ENCODE measurements at places on chromosomes 1 and 21.

DNA sequence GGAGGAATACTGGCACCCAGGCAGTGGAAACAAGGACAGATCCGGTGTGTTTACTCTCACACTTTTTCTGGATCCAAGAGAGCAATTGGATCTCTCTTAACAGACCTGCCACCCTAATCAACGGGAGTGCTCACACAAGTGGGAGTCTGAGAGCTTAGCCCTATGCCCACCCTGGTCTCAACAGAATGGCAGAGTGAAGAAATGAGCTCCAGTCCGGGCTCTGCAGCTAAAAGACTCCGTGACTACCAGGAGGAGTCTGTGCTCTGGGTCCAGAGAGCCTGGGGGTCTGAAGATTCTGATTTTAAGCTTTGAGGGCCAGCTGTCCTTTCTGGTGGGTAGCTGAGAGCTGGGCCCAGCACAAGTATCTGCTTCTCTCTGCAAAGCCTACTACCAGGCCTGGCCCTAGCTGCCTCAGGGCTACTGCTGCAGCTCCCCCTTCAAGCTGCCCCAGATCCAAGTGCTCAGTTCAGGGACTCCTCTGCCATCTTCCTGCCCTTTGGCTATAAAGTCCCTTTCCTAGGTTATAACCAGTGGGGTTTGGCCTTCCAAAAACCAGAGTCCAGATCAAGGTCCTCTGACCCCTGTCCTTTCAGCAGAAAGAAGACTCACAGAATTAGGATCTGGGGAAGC, 3.9 kb downstream of the S100A9 start:
- no peak for DNase-seq

DNA sequence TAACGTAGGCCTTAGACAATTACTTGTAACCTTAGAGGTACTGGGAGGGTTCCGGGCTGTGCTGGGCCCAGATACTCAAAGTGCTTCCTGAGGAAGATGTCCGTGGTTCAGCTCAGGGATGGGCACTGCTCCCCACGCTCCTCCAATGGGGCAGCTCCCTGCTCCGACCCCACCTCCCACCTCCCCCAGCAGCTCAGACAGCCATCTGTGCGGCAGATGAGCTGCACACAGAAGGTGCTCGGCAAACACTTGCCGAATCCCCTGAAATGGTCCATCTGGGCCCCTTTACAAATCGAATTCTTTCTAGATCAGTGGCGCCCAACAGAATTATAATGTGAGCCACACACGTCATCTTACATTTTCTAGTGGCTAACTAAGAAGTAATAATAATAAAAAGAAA, 242.4 kb upstream of the RAB4A start:
- DNase-seq: no peak

- DNase-seq: no peak
These were observed 31.3 kb downstream of the CENPF start for GRCh38 chr1:214634267-214634666.

- DNase-seq: no peak
These were observed 366.8 kb downstream of the PTBP2 start for GRCh38 chr1:97088391-97088790.

- DNase-seq: no peak
These were observed 71.7 kb upstream of the ZBTB18 start for GRCh38 chr1:243979396-243979795.

GRCh38 chr21:32245971-32246370, 32.9 kb downstream of the MIS18A start:
- no peak for DNase-seq

DNA sequence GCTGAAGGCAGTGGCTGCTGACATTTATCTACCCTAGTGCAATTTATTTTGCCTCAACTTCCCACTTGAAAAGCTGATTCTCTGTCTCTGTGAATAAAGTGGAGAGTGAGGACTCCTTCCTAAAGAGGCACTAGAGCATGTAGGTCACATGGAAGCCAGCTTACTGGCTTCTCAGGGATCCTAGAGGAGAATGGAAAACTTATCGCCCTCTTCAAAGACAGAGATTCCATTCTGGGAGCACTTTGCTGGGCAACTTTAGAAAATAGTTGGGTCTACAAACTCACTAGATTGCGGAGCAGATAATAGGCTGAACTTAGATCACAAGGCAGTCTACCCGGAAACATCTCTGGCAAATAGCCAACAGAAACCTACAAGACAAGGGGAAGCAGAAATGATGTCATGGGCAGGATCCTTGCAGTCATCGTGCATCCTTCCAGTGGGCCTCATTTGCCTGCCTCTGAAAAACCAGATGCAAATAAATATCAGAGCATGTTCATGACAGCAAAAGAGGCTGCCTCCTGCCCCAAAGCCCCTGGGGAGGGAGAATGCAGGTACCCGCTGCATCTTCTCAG, 104.8 kb upstream of the BARHL2 start:
- no peak for DNase-seq
